Large intestine (tissue), 12 donors: ENCODE measurements at places on chromosomes 1 and 21.

DNA sequence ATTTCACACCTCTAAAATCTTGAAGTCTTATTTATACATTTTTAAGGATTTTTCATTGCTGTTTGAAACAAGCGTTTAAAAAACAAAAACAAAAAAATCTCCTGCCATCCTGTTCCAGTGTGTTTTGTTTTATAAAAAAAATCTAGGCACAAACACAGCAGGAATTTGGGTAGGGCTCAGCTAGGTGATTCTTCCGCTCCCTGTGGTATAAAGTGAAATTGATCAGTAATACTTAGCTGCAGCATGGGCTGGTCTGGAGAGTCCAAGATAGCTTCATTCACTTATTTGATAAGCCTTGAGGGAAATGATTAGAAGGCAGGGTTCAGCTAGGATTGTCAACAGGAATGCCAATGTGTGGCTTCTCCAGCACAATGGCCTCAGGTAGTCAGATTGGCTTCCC is 25.7 kb downstream of the ATF3 start:
- no peak for DNase-seq

DNA sequence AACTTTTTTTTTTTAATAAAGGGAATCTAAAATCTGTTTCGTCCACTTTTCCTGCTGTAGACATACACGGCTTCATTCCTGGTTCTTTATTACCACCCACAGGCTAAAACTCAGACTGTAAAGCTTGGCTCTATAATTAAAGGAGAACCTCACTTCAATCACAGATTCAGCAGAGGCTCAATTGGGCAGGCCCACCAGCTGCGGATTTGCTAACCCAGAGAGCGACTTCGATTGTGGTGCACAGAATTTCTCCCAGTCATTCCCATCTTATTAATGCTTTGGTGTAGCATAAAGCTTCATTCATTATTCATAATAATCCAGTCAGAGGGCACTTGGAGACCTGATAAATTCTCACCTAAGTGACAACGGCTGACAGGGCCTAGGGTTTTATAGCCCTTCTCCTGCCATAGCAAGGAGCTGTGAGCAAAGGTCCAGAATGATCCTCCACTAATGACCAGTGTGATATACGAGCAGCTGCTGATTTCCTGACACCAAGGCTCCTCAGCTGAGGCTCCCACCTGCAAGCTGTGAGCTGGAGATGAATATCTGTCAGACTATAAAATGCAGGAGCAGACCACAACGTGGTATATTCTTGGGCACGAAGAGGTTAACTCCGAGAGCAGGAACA is 149.0 kb downstream of the ATP6V1G3 start:
- no peak for DNase-seq

GRCh38 chr1:33740040-33740744 is 123.7 kb upstream of the HMGB4 start:
- DNase-seq: no peak

DNA sequence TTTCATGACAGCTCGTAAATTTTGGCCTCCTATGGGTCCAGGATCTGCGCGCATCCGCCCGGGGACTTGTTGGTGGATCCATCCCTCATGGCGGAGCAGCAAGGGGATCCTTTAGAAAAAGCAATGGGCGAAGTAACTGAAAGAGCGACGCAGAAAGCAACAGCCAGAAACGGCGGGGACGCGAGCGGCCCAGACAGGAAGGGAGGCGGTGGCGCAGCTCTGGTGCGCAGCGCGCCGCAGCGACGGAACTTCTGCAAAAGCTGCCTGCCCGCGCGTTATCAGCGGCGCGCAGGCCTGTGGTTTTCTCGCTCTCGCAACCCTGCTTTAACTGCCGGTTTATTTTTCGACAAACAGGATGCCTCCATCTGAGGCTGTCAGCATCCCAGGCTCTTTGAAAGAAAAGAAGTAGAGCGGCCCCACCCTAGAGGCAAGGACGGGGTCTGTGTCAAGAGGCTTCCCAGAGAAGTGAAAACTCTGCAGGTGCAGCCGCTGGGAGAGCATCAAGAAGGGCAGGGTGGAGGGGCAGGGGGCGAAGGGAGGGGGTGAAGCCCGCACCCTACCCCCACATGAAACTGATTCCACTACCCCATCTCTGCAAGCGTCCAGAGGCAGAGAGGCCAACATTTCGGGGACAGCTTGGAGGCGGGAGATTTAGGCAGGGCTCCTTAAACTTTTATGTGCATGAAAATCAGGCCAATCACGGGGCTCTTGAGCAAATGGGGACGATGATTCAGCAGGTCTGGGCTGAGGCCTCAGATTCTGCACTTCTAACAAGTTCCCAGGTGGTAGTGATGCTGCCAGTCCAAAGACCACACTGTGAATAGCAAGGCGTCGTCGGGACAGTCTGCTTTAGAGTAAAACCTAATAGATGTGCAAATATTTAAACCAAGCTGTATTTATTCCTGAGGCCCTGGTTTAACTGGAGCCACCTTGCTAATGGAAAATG is 22.2 kb downstream of the RUNX1 start:
- DNase-seq: peak; percentile 42

GRCh38 chr1:35433714-35434113 is 123.5 kb downstream of the KIAA0319L start:
- DNase-seq: no peak

- no peak for DNase-seq
Observed at GRCh38 chr1:245234217-245235081, 79.7 kb downstream of the KIF26B start.

DNA sequence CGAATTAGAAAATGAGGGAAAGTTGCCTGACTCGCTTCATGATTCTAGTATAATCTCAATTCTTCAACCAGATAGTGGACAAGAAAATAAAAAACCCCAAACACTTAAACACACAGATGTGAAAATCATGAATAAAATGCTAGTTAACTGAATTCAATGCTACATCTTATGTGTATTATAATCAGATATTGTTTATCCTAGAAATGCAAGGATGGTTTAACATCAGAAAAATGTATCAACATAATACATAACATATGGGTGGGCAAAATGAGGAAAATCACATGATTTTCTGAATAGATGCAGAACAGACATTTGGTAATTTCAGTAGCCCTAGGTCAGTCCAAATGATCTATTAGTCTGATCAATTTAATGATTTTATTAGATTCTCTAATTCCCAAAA is 97.2 kb downstream of the SIM2 start:
- no peak for DNase-seq

DNA sequence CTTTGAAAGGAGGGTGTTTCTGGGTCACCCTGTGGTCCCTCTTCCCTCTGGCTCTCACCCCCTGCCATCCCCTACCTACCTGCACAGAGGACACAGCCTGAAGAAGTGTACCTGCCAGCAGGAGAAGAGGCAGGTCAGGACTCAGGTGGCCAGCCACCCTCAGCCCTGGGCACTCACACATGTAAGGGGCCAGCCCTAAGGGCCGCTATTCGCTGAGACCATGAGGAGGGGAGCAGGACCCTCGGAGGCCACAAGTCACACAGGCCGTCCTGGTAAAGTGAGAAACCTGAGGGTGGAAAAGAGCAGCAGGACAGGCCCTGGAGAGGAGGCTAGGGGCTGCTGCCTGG is 1.2 kb downstream of the ZNF692 start:
- no peak for DNase-seq

DNA sequence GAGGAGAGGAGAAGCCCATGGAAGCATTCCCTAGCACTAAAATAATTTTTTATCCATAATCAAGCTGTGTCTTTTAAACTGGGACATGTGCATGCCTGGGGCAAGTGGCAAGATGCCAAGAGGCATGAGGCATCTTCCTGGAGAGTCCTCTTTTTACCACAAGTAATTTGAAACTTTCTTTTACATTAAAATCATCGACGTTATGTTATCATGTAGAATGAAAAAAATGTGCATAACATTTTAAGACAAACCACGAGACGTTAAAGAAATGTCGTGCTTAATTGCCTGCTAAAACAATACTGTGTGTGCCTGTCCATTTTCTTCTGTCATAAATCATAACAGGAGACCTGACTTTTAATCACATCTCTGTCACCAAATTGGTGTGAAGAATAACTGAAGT is 1.5 kb downstream of the STYXL2 start:
- DNase-seq: no peak

DNA sequence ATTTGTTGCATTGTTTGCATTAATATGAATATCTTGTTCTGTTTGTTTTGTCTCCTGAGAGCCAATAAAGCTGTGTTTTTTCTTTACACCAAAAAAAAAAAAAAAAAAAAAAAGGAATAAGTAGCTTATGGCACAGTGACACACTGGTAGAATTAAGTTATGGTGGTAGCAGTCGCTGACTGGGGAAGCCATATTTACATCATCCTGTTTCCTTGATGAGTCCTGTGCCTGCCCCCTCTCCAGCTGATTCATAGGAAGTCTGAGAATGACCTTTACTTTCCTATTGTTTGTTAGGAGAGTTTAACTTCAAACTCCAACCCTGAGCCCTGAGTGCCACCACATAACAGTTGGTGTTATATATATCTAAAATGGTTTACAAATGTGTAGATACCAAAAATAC is 62.2 kb downstream of the OBSCN start:
- DNase-seq: no peak

GRCh38 chr1:31669786-31670592 is 25.3 kb upstream of the PEF1 start:
- peak; percentile 95 for DNase-seq

- no peak for DNase-seq
Observed at GRCh38 chr1:206558794-206559671, 51.7 kb downstream of the RASSF5 start.

- DNase-seq: no peak
Observed at GRCh38 chr1:16094453-16095158, 21.2 kb upstream of the FAM131C start.

- DNase-seq: peak; percentile 78
Observed at GRCh38 chr1:37691497-37692077, 729 bp upstream of the CDCA8 start.
